ENCODE measurements at places on chromosomes 1 and 21.

GRCh38 chr1:65362545-65362944 is 53.2 kb downstream of the DNAJC6 start:
- peak; percentile 26 for DNase-seq

- no peak for DNase-seq
Observed at GRCh38 chr1:202274611-202275010, 67.1 kb downstream of the UBE2T start.

DNA sequence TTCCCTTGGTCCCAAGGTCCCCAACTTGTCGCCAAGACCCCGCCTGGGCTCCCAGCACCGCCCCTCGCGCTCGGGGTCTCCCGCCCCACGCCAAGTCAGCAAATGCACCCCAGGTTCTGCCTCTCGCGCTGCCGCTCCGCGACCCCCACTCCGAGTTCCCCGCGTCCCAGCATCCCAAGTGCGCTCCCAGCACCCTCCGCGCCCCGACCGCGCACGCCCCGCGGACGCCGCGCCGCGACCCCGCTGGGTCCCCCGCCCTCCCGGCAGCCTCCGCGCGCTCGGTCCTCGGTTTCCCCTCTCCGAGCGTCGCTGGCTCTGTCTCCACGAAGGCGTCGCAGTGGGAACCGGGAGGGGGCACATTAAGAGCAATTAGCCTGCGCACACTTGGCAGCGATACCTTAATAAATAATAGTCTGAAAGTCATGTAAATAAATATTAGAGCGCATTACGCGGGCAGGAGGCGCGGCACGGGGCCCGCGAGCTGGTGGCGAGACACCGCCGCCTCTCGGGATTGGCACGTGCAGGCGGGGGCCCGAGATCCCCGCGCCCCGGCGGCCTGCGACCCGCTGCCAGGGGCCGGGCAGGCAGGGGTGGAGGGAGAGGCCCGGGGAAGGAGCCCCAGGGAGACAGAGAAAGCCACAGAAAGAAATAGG is 75.9 kb downstream of the VWA5B1 start:
- no peak for DNase-seq

DNA sequence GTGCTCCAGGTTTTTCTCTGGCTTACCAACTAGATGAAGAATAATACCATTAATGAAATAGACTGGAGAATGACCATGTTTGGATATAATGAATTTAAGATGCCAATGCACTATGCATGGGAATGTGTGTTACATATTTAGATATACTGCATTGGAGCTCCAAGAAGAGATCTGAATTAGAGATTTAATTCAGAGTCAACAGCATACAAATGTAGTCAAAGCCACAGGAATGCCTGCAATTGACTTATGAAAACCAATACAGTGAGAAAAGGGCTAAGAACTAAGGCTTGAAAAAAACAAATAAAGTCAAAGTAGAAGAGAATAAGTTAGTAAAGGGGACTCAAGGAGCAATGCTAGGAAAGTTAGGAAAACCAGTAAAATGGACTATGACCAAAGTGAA is 59.1 kb downstream of the USP24 start:
- no peak for DNase-seq

GRCh38 chr1:67956116-67956515 is 94.3 kb downstream of the DIRAS3 start:
- no peak for DNase-seq

DNA sequence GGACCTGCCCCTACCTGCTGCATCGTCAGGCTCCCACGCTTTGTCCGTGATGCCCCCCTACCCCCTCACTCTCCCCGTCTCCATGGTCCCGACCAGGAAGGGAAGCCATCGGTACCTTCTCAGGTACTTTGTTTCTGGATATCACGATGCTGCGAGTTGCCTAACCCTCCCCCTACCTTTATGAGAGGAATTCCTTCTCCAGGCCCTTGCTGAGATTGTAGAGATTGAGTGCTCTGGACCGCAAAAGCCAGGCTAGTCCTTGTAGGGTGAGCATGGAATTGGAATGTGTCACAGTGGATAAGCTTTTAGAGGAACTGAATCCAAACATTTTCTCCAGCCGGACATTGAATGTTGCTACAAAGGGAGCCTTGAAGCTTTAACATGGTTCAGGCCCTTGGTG is 8.9 kb downstream of the SPATA46 start:
- DNase-seq: no peak

- no peak for DNase-seq
Observed at GRCh38 chr21:38878379-38879179, 72.8 kb downstream of the ETS2 start.

DNA sequence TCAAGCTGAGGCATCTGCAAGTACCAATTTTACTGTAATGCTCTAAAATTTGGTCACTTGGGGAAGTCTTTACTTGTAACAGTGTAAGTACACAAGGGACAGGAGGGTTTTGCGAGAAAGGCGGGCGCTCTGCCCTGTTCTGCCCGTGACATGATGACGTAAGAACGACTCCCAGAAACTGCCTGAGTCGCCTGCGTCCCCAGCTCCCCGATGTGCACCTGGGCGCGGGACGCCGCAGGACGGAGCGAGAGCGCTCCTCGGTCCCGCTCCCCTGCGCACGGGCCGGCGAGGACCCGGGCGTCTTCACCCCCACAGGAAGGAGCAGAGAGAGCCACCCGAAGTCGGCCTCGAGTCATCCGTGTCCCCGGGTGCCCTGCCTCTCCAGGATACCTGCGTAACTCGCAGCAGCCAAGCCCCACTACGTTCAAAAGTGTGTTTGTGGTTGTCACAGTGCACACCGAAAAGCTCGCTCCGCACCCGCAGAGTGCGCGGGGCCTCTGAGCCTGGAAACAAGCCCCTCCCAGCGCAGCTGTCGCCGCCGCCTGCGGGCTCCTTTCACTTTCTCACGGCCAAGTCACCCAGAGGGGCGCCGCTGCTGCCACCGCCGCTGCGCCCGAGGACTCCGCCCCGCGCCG is 3.3 kb upstream of the ZBTB18 start:
- DNase-seq: peak; percentile 14

- no peak for DNase-seq
Observed at GRCh38 chr1:204867203-204867602, 3.5 kb upstream of the NFASC start.

- no peak for DNase-seq
Observed at GRCh38 chr1:31318146-31318545, 21.3 kb downstream of the ZCCHC17 start.

DNA sequence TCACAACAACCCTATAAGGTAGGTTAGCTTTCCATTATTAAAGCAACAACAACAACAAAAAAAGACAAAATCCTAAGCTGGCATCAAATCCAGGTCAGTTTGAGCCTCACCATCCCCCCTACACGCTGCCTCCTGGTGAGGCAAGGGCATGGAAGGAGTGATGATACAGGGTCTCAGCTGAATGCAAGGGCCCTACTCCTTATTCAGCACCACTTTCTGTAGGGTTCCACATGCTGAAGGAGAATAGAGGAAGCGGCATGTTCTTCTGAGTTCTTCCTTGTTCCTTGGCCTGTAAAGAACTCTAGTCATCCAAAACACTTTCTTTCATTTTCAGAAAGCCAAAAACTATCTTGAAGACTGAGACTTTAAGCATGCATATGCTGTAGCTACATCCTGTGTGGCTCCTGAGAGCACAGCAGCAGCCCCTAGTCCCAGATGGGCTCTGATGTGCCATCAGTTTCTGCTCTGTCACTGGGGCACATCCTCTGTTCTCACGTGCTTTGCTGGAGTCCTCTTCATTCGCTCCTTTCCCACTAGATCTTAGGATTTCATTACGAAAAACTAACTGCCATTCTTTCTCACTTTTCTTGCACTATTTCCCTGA is 6.2 kb downstream of the ILDR2 start:
- DNase-seq: no peak
